ENCODE measurements at places on chromosomes 4 and X.

- no peak for DNase-seq
- H3K4me1 ChIP-seq: no peaks in the 10 kb centered on the region
- H3K27ac ChIP-seq: no peak overlapping the region
- H3K36me3 ChIP-seq: no peaks in the 10 kb centered on the region
- H3K4me3 ChIP-seq: no peak overlapping the region
Observed at GRCh38 chr4:101695176-101695575, 95.4 kb upstream of the BANK1 start.

DNA sequence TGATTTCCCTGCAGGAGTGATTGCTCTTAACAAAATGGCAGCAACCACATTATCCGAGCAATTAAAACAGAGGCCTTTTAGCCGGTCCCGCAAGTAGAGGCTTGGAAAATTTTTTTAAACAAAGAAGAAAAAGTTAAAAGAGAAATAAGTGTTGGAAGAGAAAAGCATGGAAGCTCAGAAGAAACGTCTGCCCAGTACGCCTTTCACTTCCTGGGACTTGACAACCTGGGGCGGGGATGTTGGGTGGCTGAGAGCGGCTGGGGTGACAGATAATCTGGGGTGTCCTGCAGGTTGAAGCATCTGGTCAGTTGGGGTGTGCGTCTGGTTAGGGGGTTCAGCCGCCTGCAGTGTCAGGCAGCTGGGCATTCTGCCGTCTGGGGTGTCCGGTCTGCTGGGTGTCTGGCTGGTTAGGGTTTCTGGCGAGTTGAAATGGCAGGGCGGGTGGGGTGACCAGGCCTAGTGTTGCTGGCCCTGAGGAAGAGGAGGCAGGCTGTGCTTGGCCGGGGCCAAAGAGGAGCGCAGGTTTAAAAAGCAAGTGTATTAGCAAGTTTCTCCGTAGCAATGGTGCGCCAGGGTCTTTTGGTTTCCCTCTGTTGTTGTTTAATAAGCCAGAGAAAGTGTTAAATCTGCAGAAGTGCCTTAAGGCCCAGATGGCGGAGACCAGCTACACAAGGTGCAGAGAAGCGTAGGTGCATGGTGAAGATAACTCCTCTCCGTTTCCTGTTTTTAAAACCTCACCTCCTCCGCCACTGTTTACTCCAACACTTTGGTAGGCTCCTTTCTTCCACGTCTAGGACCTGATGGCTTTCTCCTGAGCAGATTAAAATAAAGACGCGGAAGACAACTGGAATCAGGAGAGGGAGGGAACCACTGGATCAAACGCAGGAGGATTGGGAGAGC is 5.6 kb downstream of the HAND2 start:
- no peak for DNase-seq
- H3K27me3 ChIP-seq: no peaks in the 10 kb centered on the region
- H3K36me3 ChIP-seq: no peaks in the 10 kb centered on the region
- H3K4me1 ChIP-seq: no peaks in the 10 kb centered on the region
- peak overlapping the region; percentile 95 for H3K27ac ChIP-seq

DNA sequence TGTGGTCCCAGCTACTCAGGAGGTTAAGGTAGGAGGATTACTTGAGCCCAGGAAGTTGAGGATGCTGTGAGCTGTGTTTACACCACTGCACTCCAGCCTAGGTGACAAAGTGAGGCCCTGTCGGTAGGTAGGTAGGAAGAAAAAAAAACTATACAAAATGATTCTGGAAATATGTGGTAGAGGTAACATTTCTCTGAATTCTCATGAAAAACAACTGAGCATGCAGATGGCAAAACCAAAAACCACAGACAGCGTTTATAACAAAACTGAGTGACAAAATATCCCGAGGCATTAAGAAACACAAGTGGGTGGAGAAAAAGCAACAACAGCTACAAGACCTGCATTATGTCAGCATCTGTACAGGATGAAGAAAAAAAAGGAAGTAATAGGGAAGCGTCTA is 211.7 kb downstream of the DLG3 start:
- H3K27me3 ChIP-seq: no peaks in the 10 kb centered on the region
- no peaks in the 10 kb centered on the region for H3K36me3 ChIP-seq
- H3K27ac ChIP-seq: no peak overlapping the region
- no peaks in the 10 kb centered on the region for H3K4me1 ChIP-seq
- H3K4me3 ChIP-seq: no peak overlapping the region

GRCh38 chr4:22508376-22508775 is 7.5 kb downstream of the ADGRA3 start:
- H3K4me3 ChIP-seq: no peak overlapping the region
- H3K36me3 ChIP-seq: no peaks in the 10 kb centered on the region
- DNase-seq: no peak
- H3K27me3 ChIP-seq: no peaks in the 10 kb centered on the region
- no peak overlapping the region for H3K27ac ChIP-seq

GRCh38 chrX:21166272-21166982 is 207.8 kb upstream of the CNKSR2 start:
- no peaks in the 10 kb centered on the region for H3K27me3 ChIP-seq
- no peak overlapping the region for H3K4me3 ChIP-seq
- no peaks in the 10 kb centered on the region for H3K36me3 ChIP-seq
- no peak overlapping the region for H3K27ac ChIP-seq
- no peak for DNase-seq
- H3K4me1 ChIP-seq: no peaks in the 10 kb centered on the region

DNA sequence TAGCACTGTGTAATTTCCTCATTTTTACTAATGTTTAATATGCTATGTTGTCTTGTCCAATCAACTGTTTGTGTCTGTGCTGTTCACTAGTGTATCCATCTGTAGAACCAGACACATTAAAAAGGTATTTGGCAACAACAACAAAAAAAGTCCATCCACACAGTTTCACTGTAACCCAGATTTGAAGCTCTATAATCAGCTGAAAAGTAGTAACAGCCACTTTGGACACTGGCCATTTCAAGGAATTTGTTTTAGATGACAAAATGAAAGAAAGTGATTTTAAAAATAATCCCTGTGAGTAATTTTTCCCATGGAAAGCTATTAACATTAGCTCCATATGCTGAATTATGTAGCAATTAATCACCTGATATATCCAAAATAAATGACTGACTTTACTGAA is 2.2 kb upstream of the FBXL5 start:
- no peaks in the 10 kb centered on the region for H3K27me3 ChIP-seq
- peak overlapping the region; percentile 30 for H3K27ac ChIP-seq
- no peak for DNase-seq
- peaks cover 21% of the 10 kb centered on the region for H3K4me1 ChIP-seq
- no peaks in the 10 kb centered on the region for H3K36me3 ChIP-seq

DNA sequence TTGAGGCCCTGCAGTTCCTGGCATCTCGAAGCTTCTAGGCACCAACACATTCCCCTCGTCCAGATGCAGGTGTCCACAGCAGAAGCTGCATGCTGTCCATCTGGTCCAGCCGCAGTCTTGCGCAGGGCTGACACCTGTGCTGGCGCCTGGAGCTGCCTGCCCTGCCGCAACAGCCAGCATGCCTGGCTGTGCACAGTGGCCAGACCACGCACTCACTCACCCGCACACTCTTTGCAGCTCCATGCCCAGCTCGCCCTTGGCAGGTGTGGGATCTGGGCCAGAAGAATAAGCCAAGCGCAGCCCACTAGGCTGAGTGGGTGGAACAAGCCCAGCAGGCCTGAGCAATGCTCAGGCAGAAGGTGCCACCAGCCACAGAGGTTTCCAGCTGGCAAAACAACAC is 125.6 kb downstream of the PARM1 start:
- no peak overlapping the region for H3K4me3 ChIP-seq
- H3K27ac ChIP-seq: no peak overlapping the region
- H3K27me3 ChIP-seq: no peaks in the 10 kb centered on the region
- H3K4me1 ChIP-seq: peaks cover 26% of the 10 kb centered on the region
- H3K36me3 ChIP-seq: no peaks in the 10 kb centered on the region
- no peak for DNase-seq

- no peak for DNase-seq
- H3K4me1 ChIP-seq: no peaks in the 10 kb centered on the region
- no peak overlapping the region for H3K27ac ChIP-seq
- no peaks in the 10 kb centered on the region for H3K36me3 ChIP-seq
- no peak overlapping the region for H3K4me3 ChIP-seq
Observed at GRCh38 chr4:18192901-18193300, 171.3 kb upstream of the LCORL start.

DNA sequence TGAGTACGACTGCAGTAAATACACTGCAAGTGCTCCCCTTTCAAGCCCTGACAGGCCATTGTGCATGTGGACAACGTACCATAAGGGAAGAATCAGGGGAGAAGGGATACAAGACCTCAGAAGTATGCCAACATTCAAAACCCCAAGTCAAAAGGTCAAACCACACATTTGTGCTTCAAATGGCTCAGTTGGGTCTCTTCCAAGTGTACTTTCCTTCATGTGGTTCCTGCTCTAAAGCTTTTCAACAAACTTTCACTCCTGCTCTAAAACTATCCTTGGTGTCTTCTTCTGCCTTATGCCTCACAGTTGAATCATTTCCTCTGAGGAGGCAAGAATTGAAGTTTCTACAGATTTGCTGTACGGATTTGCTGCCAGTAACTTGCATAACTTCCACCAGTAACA is 305.7 kb upstream of the SLIT2 start:
- H3K27ac ChIP-seq: no peak overlapping the region
- no peaks in the 10 kb centered on the region for H3K4me1 ChIP-seq
- no peaks in the 10 kb centered on the region for H3K36me3 ChIP-seq
- no peak overlapping the region for H3K4me3 ChIP-seq
- no peaks in the 10 kb centered on the region for H3K27me3 ChIP-seq
- no peak for DNase-seq

- H3K36me3 ChIP-seq: no peaks in the 10 kb centered on the region
- DNase-seq: no peak
- H3K27ac ChIP-seq: no peak overlapping the region
- H3K27me3 ChIP-seq: no peaks in the 10 kb centered on the region
Observed at GRCh38 chrX:111854556-111855490, 21.2 kb upstream of the TRPC5OS start.

GRCh38 chr4:38223306-38223705 is 263.1 kb downstream of the PTTG2 start:
- no peak overlapping the region for H3K4me3 ChIP-seq
- no peak for DNase-seq
- peaks cover 23% of the 10 kb centered on the region for H3K4me1 ChIP-seq
- H3K27me3 ChIP-seq: no peaks in the 10 kb centered on the region
- no peaks in the 10 kb centered on the region for H3K36me3 ChIP-seq

GRCh38 chr4:148405161-148405893 is 36.9 kb downstream of the NR3C2 start:
- no peaks in the 10 kb centered on the region for H3K36me3 ChIP-seq
- H3K27me3 ChIP-seq: no peaks in the 10 kb centered on the region
- H3K4me1 ChIP-seq: no peaks in the 10 kb centered on the region
- no peak overlapping the region for H3K27ac ChIP-seq
- no peak for DNase-seq

DNA sequence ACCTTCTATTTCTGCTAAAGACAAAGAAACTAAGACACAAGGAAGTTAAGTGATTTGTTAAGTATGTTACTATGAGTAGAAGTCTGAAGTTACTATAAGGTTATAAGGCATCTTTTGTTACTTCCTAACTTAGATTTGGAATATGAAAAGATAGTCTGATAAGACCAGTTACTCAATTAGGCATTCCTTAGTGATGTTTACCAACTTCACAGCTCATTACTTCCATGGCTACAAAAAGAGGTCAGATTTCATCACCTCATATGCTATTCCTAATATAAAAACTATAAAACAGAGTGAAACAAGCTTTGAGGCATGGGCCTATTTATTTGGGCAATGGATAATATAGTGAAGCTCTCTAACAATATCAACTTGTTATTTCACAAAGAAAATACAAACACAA is 143.1 kb downstream of the TBCK start:
- H3K4me1 ChIP-seq: no peaks in the 10 kb centered on the region
- no peaks in the 10 kb centered on the region for H3K27me3 ChIP-seq
- no peak overlapping the region for H3K4me3 ChIP-seq

DNA sequence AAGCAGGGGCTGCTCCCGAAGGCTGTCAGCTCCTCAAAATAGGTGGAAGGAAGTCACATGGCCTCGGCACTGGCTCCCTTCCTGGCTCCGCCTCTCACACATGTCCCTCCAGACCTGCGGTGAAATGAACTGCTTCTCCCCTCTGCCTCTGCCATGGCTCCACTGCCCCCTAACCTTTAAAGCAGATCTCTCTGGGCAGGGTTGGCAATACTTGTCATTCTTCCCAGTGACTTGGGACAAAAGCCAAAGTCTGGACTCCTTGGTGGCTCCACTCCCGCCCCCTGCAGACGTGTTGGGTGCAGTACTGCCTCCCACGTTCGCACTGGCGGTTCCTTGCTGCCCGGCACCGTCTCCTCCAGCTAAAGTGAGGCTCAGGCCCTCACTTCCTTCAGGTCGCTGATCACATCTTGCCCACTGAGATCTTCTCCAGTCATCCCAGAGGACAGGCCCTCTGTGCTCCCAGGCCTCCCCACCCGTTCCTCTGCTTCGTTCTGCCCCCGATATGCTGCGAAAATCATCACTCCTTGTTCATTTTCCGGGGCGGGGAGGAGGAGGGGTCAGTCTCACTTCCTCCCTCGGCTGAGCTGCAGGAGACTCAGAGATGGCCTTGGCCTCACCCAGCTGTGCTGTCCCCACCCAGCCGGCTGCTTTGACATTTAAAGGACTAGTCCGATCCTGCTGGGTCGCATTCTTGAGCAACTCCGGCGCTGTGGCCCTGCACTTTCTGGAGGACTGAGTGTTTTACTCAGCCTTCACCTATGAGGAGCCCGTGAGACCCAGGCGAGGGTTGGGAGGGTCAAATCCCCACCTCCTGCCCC is 97.4 kb downstream of the PHKA2 start:
- peak overlapping the region; percentile 95 for H3K27ac ChIP-seq
- peak; percentile 45 for DNase-seq
- H3K36me3 ChIP-seq: no peaks in the 10 kb centered on the region
- no peaks in the 10 kb centered on the region for H3K27me3 ChIP-seq

DNA sequence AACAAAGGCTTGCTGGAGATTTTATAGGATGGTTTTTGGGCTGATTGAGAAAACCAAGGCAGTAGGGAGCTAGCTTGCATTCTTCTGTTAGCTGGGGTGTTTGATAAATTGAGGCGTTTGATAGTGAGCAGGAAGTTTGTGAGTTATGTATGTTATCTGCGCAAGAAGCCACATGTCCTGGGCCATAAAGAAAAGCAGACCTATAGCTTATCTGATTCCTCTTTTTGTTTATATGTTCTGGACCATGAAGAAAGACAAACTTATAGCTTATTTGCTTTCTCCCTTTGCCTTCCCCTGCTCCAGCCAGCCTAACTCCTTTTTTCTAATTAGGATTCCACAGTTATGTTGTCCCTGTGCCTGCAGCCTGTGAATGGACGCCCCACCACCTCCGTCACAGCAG is 9.2 kb downstream of the HNRNPH2 start:
- peaks cover 11% of the 10 kb centered on the region for H3K4me1 ChIP-seq
- peak overlapping the region; percentile 88 for H3K27ac ChIP-seq
- no peak for DNase-seq

DNA sequence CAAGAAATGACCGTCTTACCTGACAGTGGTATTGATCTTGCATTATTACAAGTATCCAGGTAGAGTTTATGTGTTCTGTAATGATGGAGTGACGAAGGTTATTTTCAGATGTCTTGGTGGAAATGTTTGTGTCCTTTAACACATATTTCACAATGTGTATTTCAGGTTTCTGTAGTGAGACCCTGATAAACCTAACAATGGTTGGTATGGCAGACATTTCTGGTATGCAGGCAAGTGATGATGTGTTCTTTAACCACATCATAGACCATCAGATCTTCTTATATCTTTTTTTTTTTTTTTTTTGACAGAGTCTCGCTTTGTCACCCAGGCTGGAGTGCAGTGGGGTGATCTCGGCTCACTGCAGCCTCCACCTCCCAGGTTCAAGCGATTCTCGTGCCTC is 14.6 kb upstream of the ATXN3L start:
- H3K4me3 ChIP-seq: no peak overlapping the region
- DNase-seq: no peak
- H3K4me1 ChIP-seq: no peaks in the 10 kb centered on the region
- no peaks in the 10 kb centered on the region for H3K36me3 ChIP-seq

- H3K4me3 ChIP-seq: no peak overlapping the region
- H3K27me3 ChIP-seq: no peaks in the 10 kb centered on the region
- H3K36me3 ChIP-seq: no peaks in the 10 kb centered on the region
- no peak overlapping the region for H3K27ac ChIP-seq
- no peak for DNase-seq
Observed at GRCh38 chr4:38466401-38466800, 197.6 kb upstream of the KLF3 start.
